ENCODE measurements at places on chromosomes 1 and 21. TPM values are rescaled to one million over a fixed set of nuclear protein-coding genes. Genes with fewer than 3 reads are reported as not detected.

FNDC5 gene
- 25.4 TPM for total RNA-seq

SIPA1L2 gene
- 30.8 TPM for total RNA-seq

CAP1 gene
- 141 TPM for total RNA-seq

NOS1AP gene
- 2.1 TPM for total RNA-seq

LAD1 gene
- total RNA-seq, result 35.7 TPM

FCRL5 gene
- 0.10 TPM for total RNA-seq

SPATA21 gene
- total RNA-seq, result not detected

HIVEP3 gene
- total RNA-seq, result 3.3 TPM

VWA5B1 gene
- 0.39 TPM for total RNA-seq

DMRTA2 gene
- not detected for total RNA-seq

ETV3L gene
- not detected for total RNA-seq

AVPR1B gene
- not detected for total RNA-seq

C4BPA gene
- total RNA-seq, result 0.39 TPM

ERO1B gene
- 7.3 TPM for total RNA-seq

OR2T33 gene
- not detected for total RNA-seq
